Progenitor cell of endocrine pancreas (in vitro differentiated cells): ENCODE measurements at places on chromosomes 13 and 19.

DNA sequence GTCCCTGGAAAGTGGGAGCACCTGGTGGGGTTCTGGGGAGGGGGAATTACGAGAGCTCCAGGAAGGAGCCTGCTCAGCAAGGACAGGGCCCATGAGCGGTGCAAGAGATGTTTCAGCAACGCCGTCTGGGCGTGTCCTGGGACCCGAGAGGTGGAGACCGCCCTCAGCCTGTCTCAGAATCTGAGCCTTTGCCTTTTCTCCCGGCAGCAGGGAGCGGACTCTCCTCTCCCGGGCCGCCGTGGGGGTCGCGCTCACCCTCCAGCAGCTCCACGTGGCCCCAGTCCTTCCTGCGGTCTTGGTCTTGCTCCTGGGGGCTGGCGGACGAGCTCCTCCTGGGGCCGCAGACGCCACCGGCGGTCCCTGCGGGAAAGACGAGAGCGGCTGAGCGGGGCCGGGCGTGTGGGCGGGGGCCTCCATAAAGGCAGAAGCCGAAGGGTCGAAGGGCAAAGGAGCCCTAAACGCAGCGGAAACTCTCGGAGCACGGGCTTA is 714 bp downstream of the POLRMT start:
- DNase-seq: no peak

DNA sequence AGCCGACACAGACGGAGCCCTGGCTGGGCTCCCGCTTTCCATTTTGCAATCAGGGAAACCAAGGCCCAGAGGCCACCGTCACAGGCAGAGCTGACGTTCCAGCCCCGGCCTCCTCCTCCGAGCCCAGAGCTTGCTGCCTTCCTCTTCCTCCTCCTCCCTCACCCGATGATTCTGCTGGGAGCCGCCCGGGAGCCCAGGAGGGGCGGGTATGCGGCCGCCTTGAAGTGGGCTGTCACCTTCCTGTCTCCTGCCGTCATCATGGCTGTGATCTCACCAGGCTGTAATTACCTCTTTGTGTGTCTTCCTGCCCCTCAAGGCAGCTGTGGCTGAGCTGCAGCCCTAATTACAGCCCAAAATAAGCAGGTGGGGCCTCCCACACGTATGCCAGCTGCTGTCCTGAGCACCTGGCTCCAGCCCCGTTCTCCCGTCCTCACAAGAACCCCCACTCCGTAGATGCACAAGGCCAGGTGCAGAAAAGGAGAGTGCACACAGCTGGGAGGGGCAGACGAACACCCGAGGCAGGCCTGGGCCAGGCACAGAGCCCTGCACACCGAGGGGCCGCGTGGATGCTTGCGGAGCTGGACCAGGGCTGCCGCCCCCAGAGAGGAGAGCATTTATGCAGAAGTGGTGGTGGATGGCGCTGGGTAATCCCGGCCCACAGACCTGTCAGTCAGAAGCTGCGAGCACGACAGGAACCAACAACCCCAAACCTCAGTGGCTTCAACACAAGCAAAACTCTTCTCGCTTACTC is 4.0 kb downstream of the TPGS1 start:
- no peak for DNase-seq

GRCh38 chr13:63972328-63972727 is 2556.7 kb upstream of the PCDH20 start:
- no peak for DNase-seq

DNA sequence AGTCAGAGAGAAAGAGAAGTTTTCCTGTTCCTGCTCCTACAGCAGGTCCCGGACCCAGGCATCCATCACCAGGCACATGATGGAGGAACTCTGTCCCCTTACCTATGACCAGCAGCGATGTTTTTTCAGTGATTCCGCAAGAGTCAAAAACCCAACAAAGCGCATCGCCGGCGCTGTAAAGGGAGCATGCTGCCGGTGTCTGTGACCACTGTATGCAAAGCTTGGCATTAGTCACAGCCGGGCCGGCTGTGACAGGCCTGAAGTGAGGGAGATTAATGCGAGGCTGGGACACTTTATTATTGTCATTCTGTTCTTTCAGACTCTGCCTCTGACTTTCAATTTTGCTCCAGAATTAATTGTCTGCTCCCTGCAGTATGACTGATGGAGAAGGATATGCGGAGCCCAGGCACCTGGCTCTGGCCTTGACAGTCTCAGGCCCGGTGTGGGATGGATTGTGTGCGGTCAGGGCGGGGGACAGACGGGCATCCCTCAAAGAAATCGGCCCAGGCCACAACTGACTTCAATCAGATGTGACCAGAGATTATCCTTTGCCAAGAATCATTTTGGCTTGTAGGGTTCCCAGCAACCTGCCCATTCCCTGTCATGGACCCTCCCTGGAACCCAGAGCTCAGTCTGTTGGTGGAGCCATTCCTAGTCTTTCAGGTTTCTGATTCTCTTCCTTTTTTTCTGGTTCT is 462.0 kb upstream of the ZNF507 start:
- no peak for DNase-seq

- DNase-seq: no peak
These were observed 386.8 kb upstream of the DACH1 start for GRCh38 chr13:72253754-72254153.

DNA sequence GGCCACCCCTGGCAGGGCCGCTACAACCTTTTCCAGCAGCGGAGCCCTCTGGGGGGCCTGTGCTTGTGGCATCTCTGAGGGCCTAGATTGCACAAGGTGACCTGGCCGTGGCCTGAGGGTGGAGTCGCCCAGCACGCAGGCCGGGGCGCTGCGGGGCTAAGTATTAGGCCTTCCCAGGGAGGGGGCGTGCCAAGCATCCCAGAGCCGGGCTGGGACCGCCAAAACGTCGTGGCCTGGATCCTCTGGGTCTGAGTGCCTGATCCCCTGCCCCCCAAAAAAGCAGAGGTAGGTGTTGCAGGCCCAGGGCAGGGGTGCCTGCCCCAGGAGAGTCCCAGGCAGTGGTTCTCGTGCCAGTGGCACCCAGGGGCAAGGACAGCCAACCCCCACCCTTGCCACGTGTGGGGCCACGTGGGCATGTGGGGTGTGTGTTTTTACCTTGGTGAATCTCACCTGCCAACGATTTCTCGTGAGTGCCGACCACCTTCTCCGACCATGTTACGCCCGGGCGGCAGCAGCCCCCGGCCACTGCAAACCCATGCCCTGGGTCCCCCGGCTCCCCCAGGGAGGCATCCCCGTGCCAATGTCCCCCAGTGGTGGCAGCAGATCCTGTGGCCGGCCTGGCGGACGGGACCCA is 12.6 kb upstream of the GNA15 start:
- DNase-seq: no peak

GRCh38 chr13:75384879-75385707 is 96.9 kb downstream of the TBC1D4 start:
- DNase-seq: no peak

DNA sequence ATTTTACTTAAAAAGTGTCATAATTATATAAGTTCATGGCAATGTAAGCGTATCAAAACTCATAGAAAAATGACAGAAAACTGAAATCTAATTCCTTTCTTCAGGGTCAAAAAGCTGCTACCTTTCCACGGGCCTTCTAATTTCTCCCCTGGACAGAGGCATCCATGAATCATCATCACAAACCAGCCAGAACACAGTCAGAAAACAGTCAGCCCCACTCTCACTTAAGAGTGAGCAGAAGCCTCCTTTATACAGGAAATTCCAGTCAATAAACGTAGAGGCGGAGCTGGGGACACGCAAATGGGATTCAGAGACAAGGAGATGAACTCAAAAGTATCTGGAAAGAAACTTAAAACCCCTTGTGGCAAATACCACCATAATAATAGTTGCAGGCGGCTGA is 54.2 kb upstream of the ABCC4 start:
- DNase-seq: no peak
